Omental fat pad (tissue), 4 donors: ENCODE measurements at places on chromosomes 3 and 15. TPM values are rescaled to one million over a fixed set of nuclear protein-coding genes. Genes with fewer than 3 reads are reported as not detected.

Gene ZMYND10
- 0.32 TPM for total RNA-seq

Gene EXD1
- not detected for total RNA-seq

GRCh38 chr3:4461468-4462090 is 5.5 kb downstream of the SUMF1 start:
- DNase-seq: no peak

- no peak for DNase-seq
These were observed 100.3 kb upstream of the LIPC start for GRCh38 chr15:58331560-58331912.

- DNase-seq: no peak
These were observed 100.6 kb downstream of the IL1RAP start for GRCh38 chr3:190614226-190615059.

DNA sequence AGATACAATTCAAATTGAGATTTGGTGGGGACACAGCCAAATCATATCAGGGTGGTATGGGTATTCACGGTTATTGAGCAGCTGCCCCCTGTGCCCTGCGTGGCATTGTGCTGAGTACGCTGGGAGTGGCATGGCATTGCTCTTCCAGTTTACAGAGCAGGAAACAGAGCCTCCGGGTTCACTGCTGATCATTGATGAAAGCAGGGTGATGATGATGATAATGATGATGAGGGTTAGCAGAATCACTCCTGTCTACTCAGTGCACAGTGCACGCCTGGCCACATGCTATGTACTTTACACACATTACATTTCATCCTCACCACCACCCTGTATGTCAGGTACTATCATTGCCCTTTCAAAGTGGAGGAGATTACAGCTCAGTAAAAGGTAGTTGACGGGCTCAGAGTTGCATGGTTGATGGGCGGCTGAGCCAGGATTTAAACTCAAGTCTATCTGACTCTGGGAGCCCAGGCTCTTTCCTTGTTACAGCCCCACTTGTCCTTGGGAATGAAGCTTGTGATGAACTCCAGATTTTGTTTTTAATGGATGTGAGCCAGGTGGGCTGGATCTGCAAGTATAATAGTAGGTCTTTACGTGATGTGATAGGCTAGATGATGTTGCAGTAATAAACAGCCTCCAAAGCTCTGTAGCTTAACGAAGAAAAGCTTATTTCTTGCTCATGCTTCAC is 87.6 kb upstream of the MYZAP start:
- DNase-seq: no peak

- no peak for DNase-seq
These were observed 58.1 kb downstream of the TM4SF4 start for GRCh38 chr3:149532489-149533180.

GRCh38 chr3:69200384-69201068 is 78.1 kb upstream of the LMOD3 start:
- DNase-seq: peak; percentile 46

Gene TGM5
- not detected for total RNA-seq

DNA sequence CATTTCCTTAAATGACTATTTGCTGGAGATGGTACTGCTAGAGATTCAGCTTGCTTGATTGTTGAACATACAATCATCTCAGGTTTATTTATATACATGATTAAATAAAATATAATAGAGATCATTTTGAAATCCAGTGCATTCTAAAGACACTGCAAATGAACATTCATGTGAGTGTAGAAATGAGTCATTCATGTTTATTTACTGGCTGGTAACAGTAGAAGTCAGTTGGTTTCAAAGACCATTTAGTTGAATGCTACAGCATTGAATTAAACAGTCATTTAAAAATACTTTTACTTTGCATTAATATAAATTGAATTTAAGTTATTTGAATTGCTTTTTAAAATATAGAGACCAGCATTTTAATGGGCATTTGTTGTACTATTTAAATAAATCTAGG is 551.9 kb upstream of the GOLIM4 start:
- DNase-seq: no peak

Gene GOLGA6D
- total RNA-seq: not detected

DNA sequence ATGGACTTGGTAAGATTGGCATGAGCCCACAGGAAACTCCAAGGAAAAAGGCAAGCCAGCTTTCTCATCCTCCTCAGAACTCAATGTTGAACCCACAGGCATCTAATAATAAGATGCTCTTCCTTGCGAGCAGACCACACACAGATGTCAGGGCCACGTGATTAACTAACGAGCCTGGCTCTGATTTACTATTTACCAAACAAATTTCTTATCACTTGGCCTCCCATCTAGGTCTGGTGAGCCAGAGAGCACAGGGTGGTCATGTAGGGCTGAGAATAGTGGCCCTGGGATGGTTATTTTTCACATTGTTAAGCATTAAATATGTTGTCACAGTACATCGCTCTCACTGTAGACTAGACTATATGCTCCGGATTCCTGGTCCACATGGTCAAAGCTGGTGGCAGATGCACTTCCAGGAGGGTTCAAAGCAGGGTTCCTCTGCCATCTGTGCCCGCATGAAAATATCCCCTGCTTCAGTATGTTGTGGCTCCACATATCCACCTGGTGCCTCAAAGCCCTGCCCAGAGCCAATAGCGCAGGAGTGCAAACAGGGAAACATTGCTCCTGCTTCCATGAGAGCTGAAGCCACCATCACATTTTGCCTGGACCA is 472.5 kb upstream of the WNT5A start:
- no peak for DNase-seq

Gene CA12
- 1.6 TPM for total RNA-seq

DNA sequence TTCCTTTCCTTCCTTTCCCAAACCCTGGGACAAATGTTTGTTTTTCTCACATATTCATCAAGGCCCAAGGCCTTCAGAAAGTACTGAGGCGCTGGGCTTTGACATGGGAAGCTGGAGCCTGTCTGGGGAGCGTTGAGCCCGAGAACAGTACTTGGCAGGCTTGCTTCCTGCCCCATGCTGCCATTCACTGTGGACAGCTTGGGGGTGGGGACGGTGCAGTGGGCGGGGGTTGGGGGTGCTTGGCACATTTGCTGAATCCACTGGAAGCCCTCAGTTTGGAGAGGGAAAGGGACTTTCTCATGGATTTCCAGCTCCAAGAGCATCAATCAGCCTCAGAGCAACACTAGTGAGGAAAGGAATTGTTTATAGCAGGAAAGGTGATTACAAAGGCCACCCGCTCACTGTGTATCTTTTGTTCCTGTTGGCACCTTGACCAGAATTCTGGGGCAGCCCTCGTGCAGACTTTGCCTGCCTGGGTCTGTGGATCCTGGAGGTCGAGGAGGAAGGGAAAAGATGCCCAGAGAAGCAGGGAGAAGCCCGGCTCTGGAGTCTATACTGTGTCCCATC is 199.8 kb upstream of the RGMA start:
- no peak for DNase-seq

GRCh38 chr3:62228467-62228866 is 144.9 kb downstream of the FEZF2 start:
- DNase-seq: no peak

DNA sequence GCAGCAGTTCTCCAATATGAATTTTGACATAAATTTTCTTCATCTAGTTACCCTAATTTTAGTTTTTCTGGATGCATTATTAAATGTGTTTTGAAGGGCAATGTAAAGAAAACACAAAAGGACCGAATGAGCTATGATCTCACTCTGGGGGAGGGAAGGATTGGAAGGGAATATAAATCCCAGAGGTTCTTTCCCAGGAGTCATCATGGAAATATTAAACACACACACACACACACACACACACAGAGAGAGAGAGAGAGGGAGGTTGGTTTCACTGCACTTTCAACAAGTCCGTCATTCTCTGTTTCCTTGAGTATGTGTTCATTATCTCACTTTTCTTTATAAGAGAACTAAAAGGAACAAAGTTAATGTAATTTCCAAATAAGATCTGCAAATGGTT is 70.7 kb upstream of the DCBLD2 start:
- no peak for DNase-seq

- DNase-seq: no peak
These were observed 161.2 kb upstream of the NECTIN3 start for GRCh38 chr3:110910346-110910955.

DNA sequence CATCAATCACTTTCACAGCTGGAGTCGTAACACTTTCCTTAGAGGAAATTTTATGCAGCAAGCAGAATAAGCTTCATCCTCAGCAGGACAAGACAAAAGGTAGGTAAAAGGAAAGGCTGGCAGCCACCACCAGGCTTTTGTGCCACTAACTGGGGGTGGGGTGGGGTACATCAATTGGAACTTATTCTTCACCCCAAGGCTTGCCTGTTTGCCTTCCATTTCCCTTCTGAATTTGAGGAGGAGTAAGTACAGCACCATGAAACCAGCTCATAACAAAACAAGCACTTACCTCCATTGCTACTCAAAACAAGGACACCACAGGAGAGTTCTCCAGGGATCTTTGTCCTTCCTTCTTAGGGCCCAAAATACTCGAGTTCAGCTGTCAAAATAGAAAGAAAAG is 296.8 kb downstream of the ARRDC4 start:
- DNase-seq: no peak

Gene KY
- 0.09 TPM for total RNA-seq

Gene NEK10
- 2.6 TPM for total RNA-seq

Gene WDR72
- total RNA-seq: not detected

Gene KCNMB3
- total RNA-seq: 6.3 TPM

Gene NPHP3
- 46.0 TPM for total RNA-seq

GRCh38 chr3:19901337-19901736 is 32.7 kb downstream of the EFHB start:
- DNase-seq: no peak

DNA sequence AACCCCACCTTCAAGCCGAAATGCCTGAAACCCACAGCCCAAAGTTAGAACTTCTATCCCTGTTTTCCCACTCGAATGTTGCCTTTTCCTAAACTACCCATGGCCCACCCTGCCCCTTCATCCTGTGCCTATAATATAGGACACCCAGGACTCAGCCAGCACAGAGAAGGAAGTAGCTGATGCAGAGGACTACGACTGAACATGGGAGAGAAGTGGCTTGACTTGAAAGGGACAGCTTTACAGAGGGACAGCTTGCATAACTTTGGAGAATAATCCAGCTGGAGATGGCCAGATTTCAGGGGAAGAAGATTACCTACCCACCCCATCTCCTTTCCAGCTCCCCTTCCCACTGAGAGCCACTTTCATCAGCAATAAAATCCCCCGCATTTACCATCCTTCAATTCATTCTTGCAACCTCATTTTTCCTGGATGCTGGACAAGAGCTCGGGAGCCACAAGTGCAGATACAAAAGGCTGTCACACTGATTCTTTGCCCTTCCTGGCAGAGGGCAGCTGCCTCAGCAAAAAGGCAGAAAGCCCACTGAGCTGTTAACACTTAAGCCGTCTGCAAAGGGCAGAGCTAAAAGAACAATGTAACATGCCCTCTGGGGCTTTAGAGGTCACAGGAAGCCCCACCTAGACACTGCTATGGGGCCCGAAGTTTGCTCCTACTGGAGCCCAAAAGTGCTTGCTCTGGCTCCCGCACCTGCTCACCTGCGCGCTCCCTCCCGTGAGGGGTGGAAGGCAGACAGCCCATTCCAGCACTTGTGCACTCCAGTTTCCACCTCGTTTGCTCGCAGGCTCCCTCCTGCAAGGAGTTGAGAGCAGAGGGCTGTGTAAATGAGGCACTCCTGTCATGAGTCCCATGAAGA is 224.0 kb downstream of the TBC1D5 start:
- no peak for DNase-seq

- DNase-seq: no peak
These were observed 10.3 kb upstream of the KIF7 start for GRCh38 chr15:89665449-89666181.

GRCh38 chr15:36803773-36804172 is 224.3 kb downstream of the CDIN1 start:
- no peak for DNase-seq

GRCh38 chr3:185423178-185423577 is 60.2 kb downstream of the MAP3K13 start:
- DNase-seq: no peak

- DNase-seq: no peak
These were observed 207.7 kb downstream of the FAM43A start for GRCh38 chr3:194893121-194893987.

DNA sequence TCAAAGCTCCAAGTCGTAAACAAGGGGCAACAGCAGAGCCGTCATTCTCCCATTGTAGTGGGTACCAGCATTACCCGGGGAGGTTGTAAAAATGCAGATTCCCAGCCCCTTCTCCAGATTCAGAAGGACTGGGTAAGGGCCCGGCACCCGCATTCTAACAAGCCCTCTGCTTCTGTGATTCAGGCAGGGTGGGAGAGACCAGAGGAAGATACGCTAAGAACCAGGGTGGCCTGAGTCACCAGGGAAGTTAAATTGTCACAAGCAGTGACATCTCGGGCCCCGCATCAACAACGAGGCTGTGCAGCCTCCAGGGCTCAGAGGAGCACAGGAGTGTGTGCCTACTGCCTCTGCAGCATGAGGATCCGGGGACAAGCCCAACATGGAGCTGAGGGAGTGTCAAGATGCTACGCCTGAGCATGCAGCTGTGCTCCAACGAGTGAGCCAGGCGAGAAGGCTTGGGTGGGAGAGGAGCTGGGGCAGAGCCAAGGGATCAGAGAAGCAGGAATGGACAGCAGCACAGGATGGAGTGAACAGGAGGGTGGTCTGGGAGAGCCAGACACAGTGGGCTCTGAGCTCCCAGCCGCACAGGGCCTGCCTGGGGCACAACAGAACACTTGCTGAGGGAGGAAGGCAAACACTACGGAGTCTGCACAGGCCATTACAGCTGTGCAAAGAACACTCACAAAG is 68.5 kb downstream of the CPN2 start:
- peak; percentile 11 for DNase-seq

DNA sequence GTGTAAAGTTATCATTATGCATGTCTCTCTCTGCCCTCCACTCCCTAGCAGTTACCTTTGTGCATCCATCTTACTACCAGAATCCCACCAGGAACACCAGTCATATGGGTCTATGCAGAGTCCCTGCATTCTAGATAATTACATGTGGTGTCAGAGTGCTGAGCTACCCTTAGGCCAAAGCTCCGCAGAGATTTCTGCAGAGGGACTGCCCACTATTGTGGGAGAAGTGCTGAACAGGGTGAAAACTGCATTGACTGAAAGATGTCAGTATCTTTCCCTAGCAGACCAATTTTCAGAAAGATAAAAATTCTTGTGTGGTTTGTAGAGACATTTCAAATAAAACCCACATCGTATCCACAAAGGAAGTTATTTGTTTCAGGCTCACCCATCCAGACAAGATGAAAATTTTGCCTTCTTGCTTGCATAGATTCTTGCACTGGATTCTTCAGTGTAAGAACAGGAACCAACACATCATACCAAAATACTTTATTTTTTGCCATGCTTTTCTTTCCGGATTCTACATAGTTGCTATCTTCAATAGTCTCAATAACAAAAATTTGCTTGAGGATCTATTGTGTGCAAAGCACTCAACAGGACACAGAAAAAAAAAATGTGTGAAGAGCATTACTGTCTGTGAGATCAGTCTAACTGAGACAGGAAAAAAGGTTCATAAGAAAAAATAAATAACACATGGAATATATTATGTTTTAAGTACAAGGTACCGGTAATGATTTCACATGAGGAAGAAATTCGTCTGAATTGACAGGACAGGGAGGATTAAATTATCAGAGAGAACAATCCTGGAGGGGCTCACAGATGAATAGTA is 32.0 kb upstream of the CCDC80 start:
- no peak for DNase-seq

DNA sequence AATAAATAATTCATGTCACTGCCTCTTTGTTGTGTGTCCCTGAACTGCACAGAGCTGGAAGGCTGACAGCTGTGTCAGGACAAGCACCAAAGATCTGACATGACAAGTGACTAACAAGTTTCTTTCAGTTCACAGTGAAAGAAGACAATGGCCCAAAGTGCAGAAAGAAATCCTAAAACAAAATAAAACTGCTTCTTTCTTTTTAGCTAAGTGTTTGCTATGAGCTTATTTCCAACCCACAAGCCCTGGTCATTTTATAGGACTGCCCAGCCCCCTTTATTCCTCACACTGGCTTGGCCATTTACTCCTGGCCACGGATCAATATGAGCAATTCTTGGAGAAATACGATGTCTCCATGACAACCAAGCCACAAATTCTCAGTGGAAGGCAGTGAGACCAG is 238.5 kb downstream of the WDR72 start:
- DNase-seq: no peak
